ENCODE measurements at places on chromosomes 1 and 21.

DNA sequence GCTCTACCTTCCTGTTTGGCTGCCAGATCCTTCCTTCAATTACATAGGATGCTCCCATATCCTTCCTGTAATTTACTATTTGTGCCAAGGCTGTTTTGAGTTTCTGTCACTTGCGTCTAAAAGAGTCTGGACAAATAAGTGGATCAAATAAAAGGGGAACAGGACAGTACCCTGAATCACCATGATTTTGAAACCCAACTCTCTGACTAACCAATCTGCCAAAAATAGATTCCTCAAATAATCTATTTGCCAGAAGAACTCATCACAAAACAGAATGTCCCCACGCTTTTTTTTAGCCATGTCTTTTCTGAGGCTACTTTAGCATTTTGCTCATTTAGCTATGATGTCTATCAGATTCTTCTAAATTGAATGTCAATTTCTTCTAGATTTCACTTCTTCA, 392.6 kb downstream of the NTNG1 start:
- no peak for DNase-seq

DNA sequence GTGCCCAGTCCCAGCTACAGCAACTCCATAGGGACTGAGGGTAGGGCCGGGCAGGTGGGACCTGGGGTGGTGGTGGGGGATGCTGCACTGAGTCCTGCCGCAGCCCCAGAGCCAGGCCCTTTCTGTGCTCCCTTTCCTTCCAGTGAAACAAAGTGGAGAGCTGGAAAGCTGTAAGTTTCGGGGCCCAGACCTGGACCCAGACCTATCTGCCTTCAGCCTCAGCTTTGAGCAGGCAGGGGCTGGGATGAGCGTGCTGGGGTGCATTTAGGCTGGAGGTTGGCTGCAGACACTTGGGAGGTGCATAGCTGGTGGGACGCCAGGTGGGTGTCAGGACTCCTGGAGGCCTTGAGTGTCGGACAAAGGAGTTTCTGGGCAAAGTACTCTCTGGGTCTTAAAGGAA, 92.7 kb upstream of the C1orf174 start:
- DNase-seq = no peak

DNA sequence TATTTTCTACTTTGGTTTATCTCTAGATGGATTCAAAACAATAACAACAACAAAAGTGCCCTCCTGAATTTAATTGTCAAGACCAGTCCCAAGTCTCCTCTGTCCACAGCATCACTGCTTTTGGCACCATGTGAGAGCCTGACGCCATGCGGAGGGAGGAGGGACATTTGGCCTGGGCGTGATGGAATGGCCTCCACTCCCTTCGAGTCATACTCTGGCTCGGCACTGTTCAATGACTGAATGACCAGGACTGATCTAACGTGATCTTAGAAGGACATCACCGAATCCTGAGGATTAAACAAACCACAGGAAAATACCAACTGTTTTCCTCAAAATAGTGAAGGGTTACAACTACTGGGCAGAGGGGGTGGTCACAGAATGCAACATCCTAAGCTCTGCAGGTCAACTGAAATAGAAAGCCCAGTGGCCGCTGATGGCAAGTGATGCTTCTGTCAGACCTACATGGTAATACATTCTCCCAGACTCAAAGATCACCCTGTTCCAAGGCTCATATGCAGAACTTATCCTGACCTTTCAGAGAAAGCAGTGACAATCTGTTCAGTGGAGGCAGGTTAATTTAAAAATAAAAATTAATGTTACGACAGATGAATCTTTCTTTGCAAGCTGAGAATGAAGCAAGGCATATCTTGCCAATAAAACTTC, 19.1 kb downstream of the SRSF4 start:
- no peak for DNase-seq

GRCh38 chr1:28518745-28519341, 13.0 kb downstream of the RCC1 start:
- DNase-seq = peak; percentile 85

DNA sequence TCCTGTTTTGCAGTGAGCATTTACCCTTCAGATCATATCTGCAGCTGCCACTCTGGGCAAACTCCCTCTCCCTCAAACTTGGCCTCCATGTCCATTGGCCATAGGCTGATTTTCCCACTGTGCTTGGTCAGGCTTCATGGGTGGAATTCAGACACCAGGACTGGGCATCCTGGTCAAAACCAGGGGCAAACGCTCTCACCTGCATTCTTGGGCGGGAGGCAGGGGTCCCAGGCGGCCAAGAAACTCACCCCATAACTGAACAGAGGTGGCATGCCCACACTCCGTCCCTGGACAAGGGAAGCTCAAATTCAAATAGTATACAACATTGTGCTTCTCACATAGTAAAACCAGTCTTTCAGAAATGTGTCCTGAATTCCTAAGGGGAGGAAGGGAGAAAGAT, 81.1 kb upstream of the ZNF648 start:
- no peak for DNase-seq
